ENCODE measurements at places on chromosomes 12 and 14. TPM values are rescaled to one million over a fixed set of nuclear protein-coding genes. Genes with fewer than 3 reads are reported as not detected.

ANO4 gene
- 0.94 TPM for total RNA-seq

JKAMP gene
- total RNA-seq, result 46.1 TPM

ACSM4 gene
- not detected for total RNA-seq

RPGRIP1 gene
- not detected for total RNA-seq

GPR84 gene
- not detected for total RNA-seq

TC2N gene
- under 0.01 TPM for total RNA-seq

CNOT2 gene
- total RNA-seq, result 144 TPM

MUCL1 gene
- not detected for total RNA-seq

RND1 gene
- 1.5 TPM for total RNA-seq

NUMB gene
- 39.6 TPM for total RNA-seq

IGF1 gene
- 0.09 TPM for total RNA-seq

GPRC5D gene
- not detected for total RNA-seq

CMAS gene
- 23.6 TPM for total RNA-seq

KRT77 gene
- total RNA-seq, result not detected

BCL7A gene
- total RNA-seq, result 6.2 TPM
